ENCODE measurements at places on chromosomes 4 and X. TPM values are rescaled to one million over a fixed set of nuclear protein-coding genes. Genes with fewer than 3 reads are reported as not detected.

DNA sequence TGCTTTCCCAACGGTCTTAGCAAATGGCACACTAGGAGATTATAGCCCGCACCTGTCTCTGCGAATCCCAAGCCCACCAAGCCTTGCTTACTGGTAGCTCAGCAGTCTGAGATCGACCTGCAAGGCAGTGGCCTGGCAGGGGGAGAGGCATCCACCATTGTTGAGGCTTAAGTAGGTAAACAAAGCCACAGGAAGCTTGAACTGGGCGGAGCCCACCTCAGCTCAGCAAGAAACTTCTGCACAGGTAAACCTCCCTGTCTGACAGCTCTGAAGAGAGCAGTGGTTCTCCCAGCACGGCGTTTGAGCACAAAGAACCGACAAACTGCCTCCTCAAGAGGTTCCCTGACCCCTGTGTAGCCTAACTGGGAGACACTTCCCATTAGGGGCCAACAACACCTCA, 42.8 kb downstream of the BRWD3 start:
- no peak overlapping the region for H3K4me3 ChIP-seq
- no peaks in the 10 kb centered on the region for H3K27me3 ChIP-seq
- no peak for DNase-seq
- H3K27ac ChIP-seq = no peak overlapping the region
- no peaks in the 10 kb centered on the region for H3K36me3 ChIP-seq

DNA sequence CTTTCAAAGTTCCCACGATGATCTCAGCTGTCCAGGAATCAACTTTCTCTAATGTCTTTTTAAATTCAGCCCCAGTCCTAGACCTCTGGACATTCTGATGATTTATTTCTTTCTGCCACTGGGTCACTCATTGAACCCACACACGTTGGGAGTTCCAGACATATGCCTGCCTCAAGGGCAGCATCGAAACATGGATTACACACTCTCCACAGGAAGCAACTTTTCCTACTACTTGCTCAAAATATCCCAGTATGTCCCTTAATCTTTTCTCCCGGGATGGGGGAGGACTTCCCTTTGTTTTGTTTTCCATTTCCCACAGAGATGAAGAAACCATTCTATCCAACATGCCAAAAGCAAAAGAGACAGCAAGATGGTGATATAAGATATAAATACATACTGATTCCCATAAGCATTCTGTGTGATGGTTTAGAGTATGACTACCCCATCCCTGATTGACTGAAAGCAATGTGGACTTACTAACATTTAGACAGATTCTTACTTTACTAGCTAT, 79.8 kb upstream of the PPARGC1A start:
- no peak for DNase-seq
- H3K36me3 ChIP-seq = no peaks in the 10 kb centered on the region
- H3K27me3 ChIP-seq = no peaks in the 10 kb centered on the region
- peaks cover 7% of the 10 kb centered on the region for H3K4me1 ChIP-seq
- H3K4me3 ChIP-seq = no peak overlapping the region

- DNase-seq = no peak
- no peaks in the 10 kb centered on the region for H3K36me3 ChIP-seq
- no peak overlapping the region for H3K4me3 ChIP-seq
- no peak overlapping the region for H3K27ac ChIP-seq
- H3K27me3 ChIP-seq = peaks cover 25% of the 10 kb centered on the region
- no peaks in the 10 kb centered on the region for H3K4me1 ChIP-seq
Observed at GRCh38 chr4:56271131-56271530, 116.2 kb downstream of the AASDH start.

DNA sequence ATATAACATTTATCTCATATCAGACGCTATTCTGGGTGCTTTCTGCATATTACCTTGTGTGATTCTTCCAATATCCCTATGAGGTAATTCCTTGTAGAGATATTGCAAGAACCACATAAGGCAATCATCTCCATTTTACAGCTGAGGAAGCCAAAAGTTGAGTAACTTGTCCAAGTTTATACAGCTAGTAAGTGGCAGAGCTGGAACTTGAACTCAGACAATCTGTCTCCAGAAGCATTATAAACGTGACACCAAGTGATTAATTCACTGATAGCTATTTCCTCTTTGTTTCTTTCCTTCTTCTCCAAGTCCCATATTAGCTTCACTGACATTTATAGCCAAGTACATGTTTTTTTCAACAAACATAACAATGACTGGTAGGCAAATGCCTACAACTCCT, 7.3 kb downstream of the EMCN start:
- no peak overlapping the region for H3K27ac ChIP-seq
- H3K4me3 ChIP-seq = no peak overlapping the region
- DNase-seq = no peak

DNA sequence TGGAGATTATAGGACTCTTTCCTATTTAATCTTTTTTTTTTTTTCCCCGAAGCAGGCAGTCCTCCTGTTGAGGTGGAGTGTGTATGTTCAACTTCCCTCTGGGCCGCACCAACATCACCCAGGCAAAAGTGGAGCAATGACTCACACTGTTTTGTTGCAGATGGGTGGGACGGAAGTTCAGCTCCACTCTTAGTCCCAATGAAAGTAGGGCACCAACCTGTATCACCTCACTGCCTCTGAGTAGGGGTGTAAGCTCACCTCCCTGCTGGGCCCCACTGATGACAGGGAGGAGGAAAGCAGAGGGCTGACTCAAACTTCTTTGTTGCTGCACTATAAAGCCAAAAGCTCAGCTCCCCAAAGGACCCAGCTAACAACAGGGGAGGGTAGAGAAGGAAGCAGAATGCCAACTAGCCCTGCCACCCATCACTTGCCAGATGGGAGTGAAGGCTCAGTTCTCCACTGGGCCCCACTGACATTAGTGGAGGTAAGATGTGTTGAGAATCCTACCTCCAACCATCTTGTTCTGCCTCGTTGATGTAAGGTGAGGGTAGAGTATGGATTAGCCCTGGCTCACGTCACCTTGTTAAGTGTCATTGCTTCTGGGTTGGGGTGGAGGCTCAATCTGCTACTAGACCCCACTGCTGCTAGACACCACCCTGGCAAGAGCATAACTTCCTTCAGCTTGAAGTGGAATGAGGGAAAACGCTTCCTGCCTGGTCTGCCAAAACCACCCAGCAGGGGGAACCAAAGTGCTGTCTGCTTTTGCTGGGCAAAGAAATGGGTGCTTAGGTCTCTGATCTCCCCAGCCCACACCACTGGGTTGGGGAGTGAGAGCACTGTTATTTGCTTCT, 14.1 kb downstream of the RPS6KA3 start:
- H3K36me3 ChIP-seq = no peaks in the 10 kb centered on the region
- H3K4me3 ChIP-seq = no peak overlapping the region
- H3K27ac ChIP-seq = no peak overlapping the region
- H3K4me1 ChIP-seq = peaks cover 8% of the 10 kb centered on the region
- H3K27me3 ChIP-seq = no peaks in the 10 kb centered on the region

- no peaks in the 10 kb centered on the region for H3K27me3 ChIP-seq
- H3K27ac ChIP-seq = no peak overlapping the region
- no peaks in the 10 kb centered on the region for H3K36me3 ChIP-seq
- H3K4me3 ChIP-seq = no peak overlapping the region
- no peaks in the 10 kb centered on the region for H3K4me1 ChIP-seq
Observed at GRCh38 chrX:54230435-54231148, 47.5 kb upstream of the FAM120C start.

- no peaks in the 10 kb centered on the region for H3K36me3 ChIP-seq
- H3K27me3 ChIP-seq = peaks cover 7% of the 10 kb centered on the region
- no peak overlapping the region for H3K27ac ChIP-seq
Observed at GRCh38 chr4:1756079-1756478, 34.8 kb downstream of the TACC3 start.

The CFAP47 gene
- not detected for total RNA-seq

Measured in left ventricle myocardium inferior (tissue), 1 donor.